ENCODE measurements at places on chromosomes 5 and 9.

DNA sequence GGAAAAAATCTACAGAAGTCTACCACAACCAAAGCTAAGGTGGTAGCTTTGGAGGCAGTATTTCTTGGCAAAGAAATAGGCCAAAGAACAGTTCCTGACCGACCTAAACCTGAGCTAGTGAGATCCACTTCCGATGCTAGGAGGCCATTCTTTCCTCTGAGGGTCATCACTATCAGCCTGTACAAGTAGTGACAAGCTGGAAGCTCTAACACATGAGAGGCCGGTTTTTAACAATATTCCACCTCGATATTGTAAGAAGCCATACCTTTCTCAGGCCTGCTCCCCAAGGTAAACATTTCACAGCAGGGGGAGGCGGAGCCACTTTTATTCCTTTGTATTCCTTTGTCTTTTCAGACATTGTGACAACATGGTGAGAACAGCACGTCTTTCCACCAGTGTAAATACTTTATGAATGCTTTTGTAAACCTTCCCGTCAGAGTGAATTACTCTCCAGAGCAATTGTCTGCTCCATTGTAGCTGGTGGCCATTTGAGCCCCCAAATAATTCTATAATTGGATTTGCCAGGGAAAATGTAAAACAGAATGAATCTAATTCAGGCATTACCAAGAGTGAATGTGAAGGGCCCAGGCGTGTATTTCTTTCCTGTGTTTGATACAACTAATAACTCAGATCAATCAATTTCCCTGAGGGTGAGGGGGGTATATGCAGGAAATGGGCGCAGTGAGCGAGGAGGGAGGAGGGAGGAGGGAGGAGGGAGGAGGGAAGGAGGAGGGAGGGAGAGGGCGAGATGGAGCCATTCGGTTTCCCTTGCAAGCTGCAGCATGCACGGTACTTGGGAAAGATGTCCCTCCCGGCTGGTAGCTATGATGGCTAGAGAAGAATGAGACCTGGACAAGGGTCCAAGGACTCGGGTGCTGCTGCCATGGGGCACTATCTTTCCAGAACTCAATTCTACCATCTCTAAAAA is 166.6 kb downstream of the CDK5RAP2 start:
- DNase-seq: no peak

- DNase-seq: no peak
Measured at GRCh38 chr5:170885809-170886208, 24.0 kb downstream of the RANBP17 start.

GRCh38 chr9:108859459-108860114 is 2.5 kb upstream of the ACTL7A start:
- no peak for DNase-seq

- no peak for DNase-seq
Measured at GRCh38 chr5:140020601-140021177, 22.4 kb downstream of the NRG2 start.

DNA sequence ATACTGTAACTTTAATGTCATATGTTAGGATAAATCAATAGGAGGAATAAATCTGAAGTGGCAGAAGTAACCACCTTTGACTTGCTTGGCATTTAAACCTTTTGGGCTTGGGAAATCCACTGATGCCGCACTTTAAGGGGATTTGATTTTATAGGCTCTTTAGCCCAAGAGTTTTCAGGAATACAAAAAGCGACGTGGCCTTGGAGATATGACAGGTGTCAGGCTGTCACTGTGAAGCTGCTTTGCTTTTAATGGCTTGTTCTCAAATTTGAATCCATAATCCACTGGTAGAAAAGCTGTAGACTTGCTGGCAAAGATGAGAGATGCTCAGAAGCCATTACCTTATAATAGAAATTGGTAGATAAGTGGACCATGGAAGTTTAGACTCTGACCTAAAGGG is 71.6 kb downstream of the GABRG2 start:
- DNase-seq: no peak

GRCh38 chr5:159263569-159263905 is 447 bp downstream of the UBLCP1 start:
- DNase-seq: no peak

GRCh38 chr9:70579686-70580085 is 165.2 kb upstream of the KLF9 start:
- no peak for DNase-seq

- DNase-seq: no peak
Measured at GRCh38 chr5:13662626-13663025, 281.9 kb downstream of the DNAH5 start.

GRCh38 chr5:81924442-81924841 is 47.4 kb upstream of the ATG10 start:
- DNase-seq: no peak

DNA sequence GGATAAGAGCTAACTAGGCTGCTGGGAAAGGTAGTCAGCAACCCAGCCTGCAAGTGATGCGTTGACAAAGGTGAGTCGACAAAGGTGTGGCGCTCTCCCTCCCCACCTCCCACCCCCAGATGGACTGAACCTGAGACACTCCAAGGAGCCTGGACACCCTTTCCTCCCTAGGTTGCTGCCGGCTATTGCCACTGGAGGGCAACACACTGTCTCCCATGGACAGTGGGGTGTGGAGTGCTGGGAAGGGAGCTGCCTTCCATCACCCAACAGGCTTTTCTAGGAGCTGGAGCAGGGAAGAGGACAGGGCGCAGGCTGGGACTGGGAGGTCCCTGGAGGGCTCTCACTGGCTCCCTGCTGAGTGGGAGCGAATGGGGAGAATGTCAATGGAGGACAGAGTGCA is 75.4 kb upstream of the ARAP3 start:
- DNase-seq: no peak

DNA sequence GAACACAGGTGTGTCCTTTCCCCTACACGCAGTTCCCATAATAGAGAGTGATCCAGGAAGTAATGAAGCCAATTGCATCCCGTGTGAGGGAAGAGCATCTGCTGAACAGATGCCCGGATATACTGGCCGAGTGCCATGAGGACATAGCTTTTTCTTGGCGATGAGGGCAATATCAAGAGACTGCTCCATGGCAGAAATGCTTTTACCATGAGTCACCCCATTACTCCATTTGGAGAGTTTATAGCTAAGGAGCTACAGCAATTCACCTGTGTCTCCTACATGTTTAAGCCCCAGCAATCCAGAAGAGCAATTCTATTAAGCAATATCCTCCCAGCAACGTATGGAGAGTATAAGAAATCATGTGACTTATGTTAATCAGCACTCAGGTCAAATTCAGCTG is 222.0 kb upstream of the KLF4 start:
- no peak for DNase-seq

- DNase-seq: no peak
Measured at GRCh38 chr5:148793261-148793660, 33.1 kb upstream of the ADRB2 start.

DNA sequence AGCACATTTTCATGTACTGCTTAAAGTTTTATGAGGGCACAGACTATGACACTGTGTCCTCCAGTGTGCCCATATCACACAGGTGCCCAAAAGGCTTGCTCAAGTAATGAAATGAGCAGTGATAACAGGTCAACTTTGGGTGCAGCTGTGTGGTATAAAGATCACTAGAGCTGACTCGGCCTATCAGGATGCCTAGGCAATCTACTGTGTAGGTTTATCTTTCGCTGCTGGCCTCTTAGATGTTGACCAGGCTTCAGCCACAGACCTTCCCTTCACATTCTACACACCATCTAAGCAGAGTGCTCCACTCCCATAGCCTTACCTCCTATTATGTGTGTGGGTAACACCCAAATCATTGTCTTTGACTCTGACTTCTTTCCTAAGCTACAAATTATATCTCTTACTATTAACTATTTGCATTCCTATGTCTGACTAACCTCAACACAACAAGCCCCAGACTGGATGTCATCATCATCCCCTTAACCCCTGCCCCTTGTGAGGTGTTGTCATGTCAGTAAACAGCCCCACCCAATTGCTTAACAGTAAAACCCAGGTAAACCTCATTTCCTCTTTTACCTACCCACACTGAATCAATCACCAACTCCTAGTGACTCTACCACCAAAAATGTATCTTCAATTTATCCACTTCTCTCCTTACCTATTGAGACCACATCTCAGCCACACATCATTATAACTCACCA is 2.5 kb downstream of the SREK1IP1 start:
- no peak for DNase-seq

DNA sequence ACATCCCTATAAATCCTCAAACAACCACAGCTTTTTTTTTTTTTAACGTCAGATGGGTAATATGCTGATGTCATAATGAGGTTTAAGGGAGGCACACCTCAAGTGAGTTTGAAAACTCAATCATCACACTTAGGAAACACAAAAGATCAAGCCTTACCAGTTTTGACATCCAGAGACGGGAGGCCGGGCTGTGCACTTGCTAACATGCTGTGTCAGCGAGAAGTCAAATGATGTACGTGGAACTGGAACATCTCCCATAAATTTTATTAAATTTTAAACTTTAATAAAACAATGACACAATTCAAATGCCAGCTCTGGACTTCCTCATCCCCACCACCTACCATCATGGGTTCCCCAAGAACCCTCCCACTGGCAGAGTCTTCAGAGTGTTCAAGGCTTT is 117.6 kb downstream of the C5orf15 start:
- no peak for DNase-seq

GRCh38 chr5:69271376-69271775 is 36.7 kb downstream of the CDK7 start:
- no peak for DNase-seq

DNA sequence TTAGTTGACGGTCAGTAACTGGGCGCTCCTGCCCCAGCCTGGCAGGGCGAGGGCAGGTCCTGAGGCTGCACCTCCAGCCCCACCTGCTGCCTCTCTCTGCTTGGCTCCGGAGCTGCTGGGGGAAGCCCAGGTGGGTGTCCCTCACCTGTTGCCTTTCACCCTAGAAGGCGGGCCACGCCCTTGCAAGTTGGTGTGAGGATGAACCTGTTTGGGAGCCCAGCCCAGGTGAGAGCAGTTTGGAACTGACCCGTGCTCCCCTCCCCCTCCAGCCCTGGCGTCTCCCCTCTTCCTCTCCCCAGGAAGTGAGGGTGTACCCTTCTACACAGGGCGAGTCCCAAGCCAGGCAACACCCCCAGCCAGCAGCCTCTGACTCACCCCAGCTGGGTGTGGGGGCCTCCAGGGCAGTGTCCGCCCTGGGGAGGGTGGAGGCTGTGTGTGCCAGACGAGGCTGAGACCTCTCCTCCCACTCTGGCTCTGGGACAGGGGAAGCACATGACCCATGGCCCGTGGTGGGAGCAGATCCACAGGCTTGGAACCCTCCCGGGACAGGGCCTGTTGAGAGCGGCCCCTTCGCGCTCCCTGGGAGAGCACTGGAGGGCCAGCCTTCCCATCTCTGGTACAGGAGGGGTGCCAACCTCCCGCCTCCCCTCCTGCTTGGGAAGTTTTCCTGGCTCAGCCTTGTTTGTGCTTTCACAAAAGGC is 10.4 kb downstream of the LRRC8A start:
- no peak for DNase-seq

GRCh38 chr9:114180696-114181606 is 25.6 kb downstream of the COL27A1 start:
- no peak for DNase-seq

GRCh38 chr5:87282269-87282668 is 14.6 kb downstream of the RASA1 start:
- no peak for DNase-seq

DNA sequence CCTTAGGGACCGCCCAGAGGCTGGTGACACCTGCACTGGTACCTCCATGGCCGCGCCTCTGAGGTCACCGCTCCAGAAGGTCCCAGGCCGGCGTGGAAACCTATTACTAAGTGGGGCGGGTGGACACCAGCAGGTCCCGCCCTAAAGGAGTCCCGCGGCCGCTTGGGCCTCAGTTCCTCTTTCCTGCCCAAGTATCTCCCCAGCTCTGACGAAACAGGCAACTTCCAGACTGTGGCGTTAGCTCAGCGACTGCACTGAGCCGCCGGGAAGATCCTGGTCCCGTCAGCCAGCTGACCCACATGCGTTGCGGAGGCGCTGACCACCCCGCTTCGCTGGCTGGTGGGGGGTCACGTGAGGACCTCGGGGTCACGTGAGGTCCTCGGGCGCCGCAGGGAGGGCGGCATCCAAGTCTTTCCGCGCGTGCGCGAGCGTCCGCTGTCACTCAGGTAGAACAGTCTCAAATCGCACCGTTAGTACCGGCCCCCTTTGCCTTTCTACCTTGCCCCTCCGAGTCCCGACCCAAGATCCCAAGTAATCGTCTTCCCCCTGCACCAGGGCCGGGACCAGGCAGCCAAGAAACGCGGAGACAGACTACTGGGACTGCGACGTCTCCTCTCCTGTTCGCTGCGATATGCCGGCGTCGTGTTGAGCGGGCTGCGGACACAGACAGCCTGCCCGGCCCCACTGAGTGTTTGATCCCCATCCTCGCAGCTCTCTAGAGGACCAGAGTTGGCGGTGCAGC is 53.7 kb upstream of the KDM4C start:
- DNase-seq: no peak

DNA sequence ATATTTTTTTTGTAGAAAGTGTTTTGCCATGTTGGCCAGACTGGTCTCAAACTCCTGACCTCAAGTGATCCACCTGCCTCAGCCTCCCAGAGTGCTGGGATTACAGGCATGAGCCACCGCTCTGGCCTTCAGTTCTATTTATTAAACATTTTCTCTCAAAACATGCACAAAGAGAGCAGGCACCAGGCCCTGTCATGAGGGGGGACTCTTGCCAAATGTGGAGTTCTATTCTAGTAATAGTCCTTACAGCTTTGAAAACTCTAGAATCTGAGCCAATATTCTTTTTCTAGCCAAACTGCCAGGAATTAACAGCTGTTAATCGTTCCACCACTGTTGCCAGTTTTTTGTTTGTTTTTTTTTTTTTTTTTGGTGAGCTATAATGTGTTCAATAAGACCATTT is 124.6 kb downstream of the TARS1 start:
- DNase-seq: no peak
